Left lung (tissue), 14 donors: ENCODE measurements at places on chromosomes 1 and 21. TPM values are rescaled to one million over a fixed set of nuclear protein-coding genes. Genes with fewer than 3 reads are reported as not detected.

Gene HSD11B1
- 30.7 TPM for total RNA-seq

Gene OPRD1
- total RNA-seq = not detected

Gene CAMK1G
- total RNA-seq = 0.29 TPM

Gene UBL4B
- total RNA-seq = not detected

Gene ASPM
- 1.1 TPM for total RNA-seq

Gene C1orf141
- total RNA-seq = 0.45 TPM

Gene GABRD
- total RNA-seq = 0.31 TPM

Gene ERG
- 21.7 TPM for total RNA-seq

Gene LCE2A
- total RNA-seq = not detected

Gene IRF6
- total RNA-seq = 26.5 TPM

Gene GPA33
- 0.55 TPM for total RNA-seq
